ENCODE measurements at places on chromosomes 12 and 14.

DNA sequence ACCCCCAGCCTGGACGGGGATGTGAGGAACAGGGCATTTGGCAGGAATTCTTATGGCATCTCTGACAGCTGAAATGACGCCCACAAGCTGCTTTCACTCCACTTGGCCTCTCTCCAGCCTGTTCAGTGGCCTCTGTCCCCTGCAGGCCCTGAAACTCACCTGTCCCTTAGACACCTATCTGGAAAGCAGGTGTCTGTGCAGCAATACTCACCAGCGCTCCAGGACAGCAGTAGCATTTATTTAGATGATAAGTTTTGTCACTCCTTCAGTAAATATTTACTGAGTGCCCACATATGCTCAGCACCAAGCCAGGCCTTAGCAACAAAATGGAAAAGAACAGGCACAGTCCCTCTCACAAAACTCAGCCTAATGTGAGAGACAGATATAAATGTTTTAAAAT is 311.1 kb upstream of the FKBP4 start:
- DNase-seq, result no peak

DNA sequence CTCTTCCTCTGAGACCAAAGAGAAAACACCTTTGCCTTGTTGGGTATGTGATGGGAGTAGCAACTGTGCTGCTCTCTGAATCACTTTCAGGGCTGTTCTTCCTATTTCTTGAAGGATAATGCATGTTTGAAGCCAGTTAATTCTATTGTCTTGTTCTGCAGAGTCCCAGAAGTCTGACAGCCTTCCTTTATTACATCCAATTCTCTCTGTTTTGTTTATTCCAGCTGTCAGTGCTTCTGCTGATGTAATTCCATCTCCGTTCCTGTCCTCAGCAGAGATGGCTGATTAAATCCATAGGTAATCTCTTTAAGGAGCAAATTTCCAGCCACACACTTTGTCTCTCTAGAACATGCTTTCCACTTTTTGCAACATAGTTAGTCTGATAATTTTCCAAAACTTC is 59.7 kb downstream of the MGAT4C start:
- no peak for DNase-seq

DNA sequence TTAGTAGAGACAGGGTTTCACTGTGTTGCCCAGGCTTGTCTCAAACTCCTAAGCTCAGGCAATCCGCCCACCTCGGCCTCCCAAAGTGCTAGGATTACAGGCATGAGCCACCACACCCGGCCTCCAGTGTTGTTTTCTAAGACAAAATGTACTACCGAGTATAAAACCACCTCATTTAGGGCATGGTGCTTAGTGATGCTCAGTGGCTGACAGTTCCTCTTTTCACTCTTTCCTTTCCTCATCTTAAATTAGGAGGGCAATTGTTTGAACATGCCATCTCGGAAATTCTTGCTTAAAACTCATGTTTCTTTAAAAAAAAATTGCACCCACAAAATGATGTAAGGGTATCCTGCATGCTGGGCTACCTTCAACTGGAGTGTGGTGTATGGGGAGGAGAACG is 89.0 kb downstream of the RFX4 start:
- DNase-seq, result no peak

- no peak for DNase-seq
Observed at GRCh38 chr14:99589651-99590530, 14.1 kb downstream of the CCDC85C start.

DNA sequence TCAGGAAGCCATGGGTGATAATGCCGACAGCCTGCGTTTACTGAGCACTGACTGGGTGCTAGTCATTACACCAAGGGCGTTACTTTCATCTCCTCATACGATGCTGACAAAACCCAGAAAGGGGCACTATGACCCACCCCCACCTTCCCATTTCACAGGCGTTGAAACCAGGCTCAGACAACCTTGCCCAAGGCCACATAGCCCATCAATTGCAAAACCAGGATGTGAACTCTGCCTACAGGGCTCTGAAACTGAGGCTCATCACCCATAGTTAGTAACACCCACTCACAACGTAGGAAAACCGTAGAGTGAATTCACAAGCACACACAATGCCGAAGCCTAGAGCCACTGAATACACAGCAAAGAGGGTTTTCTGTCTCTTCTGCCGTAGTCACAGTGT is 119.9 kb downstream of the RIMBP2 start:
- DNase-seq, result no peak

DNA sequence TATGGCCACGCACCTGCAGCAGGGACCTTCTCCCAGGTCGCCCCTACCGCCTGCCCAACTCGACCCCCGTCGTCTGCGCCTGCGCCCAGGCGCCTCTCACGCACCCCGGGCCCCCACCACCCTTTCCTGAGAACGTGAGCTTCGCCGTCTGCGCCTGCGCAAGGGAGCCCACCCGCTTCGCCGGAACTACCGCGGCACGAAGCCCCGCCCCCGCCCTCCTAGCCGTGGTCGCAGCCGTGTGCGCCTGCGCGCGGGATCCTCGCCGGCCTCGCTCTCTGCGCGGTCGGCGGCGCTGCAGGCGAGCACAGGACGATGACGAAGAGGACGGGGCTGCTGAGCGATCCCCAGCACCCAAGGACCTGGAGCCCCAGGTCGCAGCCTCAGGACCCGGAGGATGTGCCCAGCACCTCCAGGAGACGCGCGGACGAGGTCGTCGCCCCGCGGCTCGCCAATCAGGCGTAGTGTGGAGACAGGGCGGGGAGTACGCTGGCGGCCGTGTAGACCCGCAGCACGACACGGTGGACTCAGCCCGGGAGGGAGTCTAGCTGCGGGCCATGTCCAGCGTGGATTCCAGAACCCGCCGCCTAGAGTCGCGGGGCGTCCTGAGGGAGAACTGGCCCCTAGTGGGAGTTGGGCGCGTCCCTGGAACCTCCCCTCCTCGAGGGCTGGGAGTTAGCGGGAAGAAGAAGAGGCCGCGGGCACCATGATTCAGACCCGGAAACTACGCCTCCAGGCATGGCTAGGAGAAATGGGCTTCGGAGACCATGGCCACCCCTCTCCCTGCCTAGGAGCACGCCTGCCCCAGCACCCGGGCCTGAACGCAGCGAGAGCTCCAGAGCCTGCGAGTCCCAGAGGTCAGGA is 1120.8 kb upstream of the TMEM132C start:
- DNase-seq, result no peak

GRCh38 chr12:108895220-108895802 is 15.4 kb downstream of the DAO start:
- DNase-seq, result no peak
